Endothelial cell of umbilical vein (primary cell): ENCODE measurements at places on chromosomes 13 and 19.

DNA sequence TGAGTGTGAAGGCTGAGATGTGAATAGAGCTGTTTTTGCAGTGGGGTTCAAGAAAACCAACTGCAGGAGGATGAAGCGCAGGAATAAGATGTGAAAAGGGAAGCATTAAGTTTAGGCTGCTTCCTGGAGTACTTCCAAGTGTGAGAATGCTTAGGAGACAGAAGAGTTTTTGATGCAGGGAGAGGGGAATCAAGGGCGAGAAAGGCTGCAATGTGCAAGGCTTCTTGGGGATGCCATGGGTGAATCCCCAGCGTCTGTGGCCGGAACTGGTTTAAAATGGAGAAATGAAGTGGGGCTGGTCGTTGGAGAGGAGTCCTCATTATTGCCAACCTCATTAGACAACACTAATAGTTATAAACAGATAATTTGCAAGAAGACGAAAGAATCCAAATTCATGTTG lies 764.9 kb downstream of the LIG4 start:
- peaks cover 23% of the 10 kb centered on the region for H3K4me1 ChIP-seq
- peak overlapping the region; percentile 95 for H3K27ac ChIP-seq
- no peaks in the 10 kb centered on the region for H3K27me3 ChIP-seq
- H3K36me3 ChIP-seq, result no peaks in the 10 kb centered on the region

DNA sequence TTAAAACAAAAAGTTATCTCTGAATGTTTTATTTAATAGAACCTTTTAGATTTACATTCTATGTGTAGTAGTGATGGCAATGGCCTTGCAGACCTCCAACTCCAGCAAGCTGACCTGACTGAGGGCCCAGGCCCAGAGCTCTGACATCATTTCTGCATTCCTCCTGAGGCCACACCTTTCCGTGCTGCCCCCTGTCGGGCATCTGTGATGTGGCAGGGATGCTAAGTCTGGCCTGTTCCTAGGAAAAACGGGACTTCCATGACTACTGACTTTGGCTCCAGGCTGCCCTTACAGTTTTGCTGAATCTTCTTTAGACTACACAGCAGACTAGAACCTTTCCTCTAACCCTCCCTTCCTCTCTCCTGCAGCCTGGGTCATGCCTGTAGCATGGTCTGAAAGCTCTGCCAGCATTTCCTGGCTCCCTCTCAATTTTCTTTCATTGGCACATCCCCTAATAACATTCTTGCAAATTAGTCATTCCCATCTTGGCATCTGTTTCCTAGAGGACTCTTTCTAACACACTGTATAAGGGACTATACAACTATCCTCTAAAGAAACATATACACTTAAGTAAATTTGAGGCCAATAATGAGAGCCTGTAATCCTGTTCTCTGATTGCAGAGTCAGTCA lies 249.1 kb downstream of the GPC5 start:
- H3K4me1 ChIP-seq, result no peaks in the 10 kb centered on the region
- no peak overlapping the region for H3K27ac ChIP-seq
- H3K36me3 ChIP-seq, result no peaks in the 10 kb centered on the region
- H3K27me3 ChIP-seq, result no peaks in the 10 kb centered on the region
- no peak for DNase-seq

DNA sequence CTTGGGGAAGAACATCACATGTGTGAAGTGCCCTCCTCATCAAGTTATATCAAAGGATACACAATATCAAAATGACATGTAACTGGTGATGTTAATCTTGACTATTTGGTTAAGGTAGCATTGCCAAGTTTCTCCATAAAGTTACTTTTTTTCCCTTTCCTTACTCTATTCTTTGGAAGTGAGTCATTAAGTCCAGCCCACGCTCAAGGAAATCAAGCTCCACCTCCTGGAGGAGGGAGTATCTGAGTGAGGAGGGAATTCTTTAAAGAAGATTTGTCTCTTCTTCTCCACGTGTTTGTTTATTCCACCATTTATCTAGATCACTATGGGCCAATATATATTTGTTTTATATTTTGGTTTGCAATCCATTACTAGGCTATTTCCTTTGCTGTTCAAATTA lies 33.6 kb upstream of the FNDC3A start:
- H3K27ac ChIP-seq, result no peak overlapping the region
- no peaks in the 10 kb centered on the region for H3K27me3 ChIP-seq
- no peaks in the 10 kb centered on the region for H3K36me3 ChIP-seq
- DNase-seq, result peak; percentile 42

- no peak overlapping the region for H3K27ac ChIP-seq
- peaks cover 27% of the 10 kb centered on the region for H3K36me3 ChIP-seq
- H3K4me3 ChIP-seq, result no peak overlapping the region
- no peaks in the 10 kb centered on the region for H3K27me3 ChIP-seq
- no peaks in the 10 kb centered on the region for H3K4me1 ChIP-seq
Measured at GRCh38 chr13:110150384-110151101, 156.4 kb downstream of the COL4A1 start.

GRCh38 chr13:83508771-83509301 lies 373.4 kb downstream of the SLITRK1 start:
- H3K27ac ChIP-seq, result no peak overlapping the region
- no peak overlapping the region for H3K4me3 ChIP-seq

- H3K36me3 ChIP-seq, result no peaks in the 10 kb centered on the region
- peak; percentile 25 for DNase-seq
- no peak overlapping the region for H3K27ac ChIP-seq
- H3K4me3 ChIP-seq, result no peak overlapping the region
- H3K27me3 ChIP-seq, result no peaks in the 10 kb centered on the region
- no peaks in the 10 kb centered on the region for H3K4me1 ChIP-seq
Measured at GRCh38 chr13:102141625-102142472, 260.0 kb downstream of the FGF14 start.
